ENCODE measurements at places on chromosomes 4 and X. TPM values are rescaled to one million over a fixed set of nuclear protein-coding genes. Genes with fewer than 3 reads are reported as not detected.

DNA sequence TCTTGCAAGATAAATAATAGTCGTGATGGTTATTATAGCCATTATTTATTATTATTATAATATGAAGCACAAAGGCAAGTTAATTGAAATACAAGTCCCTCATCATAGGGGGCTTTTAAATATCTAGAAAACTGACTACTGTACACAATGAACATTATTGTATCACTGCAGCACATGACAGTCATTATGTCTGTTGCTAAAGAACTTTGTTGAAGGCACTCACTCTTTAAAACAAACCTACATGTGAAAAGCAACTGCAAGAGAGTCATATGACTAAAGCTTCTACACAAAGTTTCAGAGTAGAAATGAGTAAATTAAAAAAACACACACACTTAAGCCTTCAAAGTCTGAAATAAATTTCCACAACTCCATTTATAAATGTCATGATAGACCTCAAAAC, 23.3 kb upstream of the DCAF12L1 start:
- DNase-seq, result no peak

- peak; percentile 47 for DNase-seq
Measured at GRCh38 chr4:101730291-101731117, 60.0 kb upstream of the BANK1 start.

The PABPC1L2A gene
- total RNA-seq, result not detected

The CCDC120 gene
- 5.7 TPM for total RNA-seq
